ENCODE measurements at places on chromosomes 4 and X.

DNA sequence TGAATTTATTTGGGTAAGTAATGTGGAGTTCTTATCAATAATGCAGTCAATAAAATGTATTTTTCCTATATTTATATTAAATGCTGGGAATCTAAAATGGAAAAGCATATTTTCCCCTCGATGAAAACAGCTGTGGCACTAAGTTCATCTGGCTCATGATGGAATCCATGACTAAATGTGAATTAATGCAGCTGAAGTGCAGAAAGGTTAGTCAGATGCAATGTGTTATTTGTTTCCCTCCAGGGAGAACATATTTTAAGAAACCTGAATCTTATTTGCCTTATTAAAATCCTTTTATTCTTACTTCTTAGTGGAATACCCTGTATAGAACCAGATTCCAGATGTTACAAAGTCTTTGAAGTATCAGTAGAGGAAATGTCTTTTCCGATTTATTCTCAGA, 247.9 kb downstream of the ARHGAP24 start:
- no peak for DNase-seq

GRCh38 chr4:10066206-10066605, 44.9 kb upstream of the SLC2A9 start:
- DNase-seq, result no peak

- no peak for DNase-seq
These were observed 230.6 kb downstream of the PCDH7 start for GRCh38 chr4:30950737-30951136.

GRCh38 chrX:46757052-46757451, 1.9 kb downstream of the SLC9A7 start:
- no peak for DNase-seq

- no peak for DNase-seq
These were observed 25.2 kb downstream of the PPP2R3B start for GRCh38 chrX:361231-362145.

DNA sequence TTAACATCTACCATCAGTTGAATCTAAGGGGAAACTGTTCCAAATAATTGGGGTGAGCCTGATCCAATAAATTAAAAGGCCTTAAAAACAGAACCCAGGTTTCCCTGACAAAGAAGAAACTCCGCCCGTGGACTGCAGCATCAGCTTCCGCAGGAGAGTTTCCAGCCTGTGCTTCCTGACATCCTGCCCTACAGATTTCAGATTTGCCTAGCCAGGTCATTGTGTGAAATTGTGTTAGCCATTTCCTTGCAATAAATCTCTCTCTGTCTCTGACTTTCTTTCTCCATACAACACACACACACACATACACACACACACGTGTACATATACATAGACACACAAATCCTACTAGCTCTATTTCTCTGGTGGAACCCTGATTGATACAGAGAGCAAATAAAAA, 48.3 kb upstream of the LCORL start:
- no peak for DNase-seq

- DNase-seq, result no peak
These were observed 49.3 kb upstream of the EOLA2 start for GRCh38 chrX:149987613-149988012.

DNA sequence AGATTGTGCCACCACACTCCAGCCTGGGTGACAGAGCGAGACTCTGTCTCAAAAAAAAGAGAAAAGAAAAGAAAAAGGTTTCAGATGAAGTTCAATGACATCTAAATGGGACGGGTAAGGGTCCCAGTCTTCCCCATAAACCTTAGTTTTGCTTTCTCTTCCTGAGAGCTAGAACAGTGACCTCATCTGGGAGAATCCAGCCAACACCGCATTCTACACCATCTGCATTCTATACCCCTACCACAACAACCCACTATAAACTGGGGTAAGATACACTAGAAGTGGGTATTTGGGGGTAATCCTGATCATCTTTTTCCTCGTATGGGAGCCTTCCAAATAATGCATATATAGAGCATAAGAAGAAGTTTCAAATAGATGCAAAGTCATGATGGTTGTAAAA, 18.2 kb downstream of the SLC25A43 start:
- no peak for DNase-seq

- no peak for DNase-seq
These were observed 881.6 kb downstream of the PCDH7 start for GRCh38 chr4:31601793-31602192.

DNA sequence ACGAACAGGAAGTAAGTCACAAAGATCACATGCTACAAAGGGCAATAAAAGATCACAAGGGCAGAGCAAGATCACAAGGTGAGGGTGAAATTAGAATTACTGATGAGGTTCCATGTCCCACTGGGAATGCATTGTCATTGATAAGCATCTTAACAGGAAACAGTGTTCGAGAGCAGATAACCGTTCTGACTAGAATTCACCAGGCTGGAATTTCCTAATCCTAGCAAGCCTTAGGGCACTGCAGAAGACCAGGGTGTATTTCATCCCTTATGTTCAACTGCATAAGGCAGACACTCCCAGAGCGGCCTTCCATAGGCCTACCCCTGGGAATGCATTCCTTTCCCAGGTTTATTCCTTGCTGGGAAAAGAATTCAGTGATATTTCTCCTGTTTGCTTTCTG, 980.6 kb upstream of the LCORL start:
- no peak for DNase-seq

DNA sequence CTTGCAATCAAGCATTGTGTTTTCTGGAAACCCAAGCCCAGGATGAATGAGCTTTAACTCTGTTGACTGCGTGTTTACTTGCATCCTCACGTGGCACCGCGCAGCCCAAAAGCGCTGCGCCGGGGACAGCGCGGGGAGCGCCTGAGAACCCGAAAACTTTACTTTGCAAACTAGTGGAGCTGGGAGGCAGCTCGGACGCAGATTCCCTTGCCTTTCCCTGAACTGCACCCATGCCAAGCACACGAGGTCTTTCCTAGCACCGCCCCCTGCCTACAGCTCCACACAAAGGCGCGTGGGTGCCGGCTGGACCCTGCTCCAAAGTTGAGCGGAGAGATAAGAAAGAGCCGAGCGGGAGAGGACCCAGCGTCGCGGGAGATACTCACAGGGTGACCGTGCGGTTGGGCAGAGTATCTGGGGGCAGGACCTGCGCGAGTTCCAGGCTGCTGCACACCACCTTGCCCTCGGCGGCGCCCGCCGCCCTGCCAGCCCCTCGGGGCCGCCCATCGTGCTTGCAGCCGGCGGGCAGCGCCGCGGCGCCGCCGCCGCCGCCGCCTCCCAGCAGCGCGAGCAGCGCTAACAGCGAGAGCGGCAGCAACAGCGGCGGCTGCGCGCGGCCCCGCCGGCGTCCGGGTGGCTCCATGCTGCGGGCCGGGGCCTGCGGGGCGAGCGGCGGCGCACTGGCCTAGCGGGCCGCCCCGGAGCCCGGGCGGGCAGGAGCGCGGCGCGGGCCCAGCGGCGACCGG, 550 bp downstream of the ADGRA3 start:
- DNase-seq, result peak; percentile 22

DNA sequence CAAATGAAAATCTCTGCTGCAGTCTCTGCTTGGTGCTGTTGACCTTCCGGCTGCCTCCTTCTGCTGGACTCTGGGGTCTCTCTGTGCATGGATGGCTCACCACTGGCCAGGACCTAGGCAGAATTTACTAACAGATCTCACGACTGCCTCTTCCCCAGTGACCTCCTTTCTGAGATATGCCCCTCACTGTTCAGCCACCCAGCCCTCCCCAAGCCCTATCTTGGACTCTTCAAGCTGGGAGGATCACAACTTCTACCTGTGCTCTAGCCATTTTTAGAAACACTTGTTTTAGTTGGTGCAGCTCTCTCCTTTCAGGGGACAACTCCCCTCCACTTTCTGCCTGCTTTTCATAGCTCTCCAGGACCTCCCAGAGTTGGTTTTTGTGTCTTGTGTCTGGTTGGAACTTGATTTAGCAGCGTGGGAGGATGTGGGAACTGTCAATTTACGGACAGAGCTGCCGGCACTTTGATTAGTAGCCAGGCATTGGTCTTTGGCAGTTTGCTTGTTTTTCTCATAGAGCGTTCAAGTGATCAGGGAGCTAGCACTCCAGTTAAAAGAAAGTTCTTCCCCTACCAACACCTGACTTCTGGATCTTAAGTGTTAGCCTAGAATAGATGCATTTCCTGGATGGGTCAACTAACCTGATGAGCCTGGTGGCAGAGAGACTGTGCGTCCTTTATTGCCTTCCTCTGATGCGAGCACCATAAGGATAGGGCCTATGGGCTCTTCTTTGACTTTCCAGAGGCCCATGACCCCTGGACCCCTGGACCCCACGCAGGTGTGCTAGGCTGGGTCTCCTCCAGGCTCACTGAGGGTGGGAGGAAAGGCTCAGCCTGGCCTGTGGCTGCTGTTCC, 6.5 kb downstream of the RGS12 start:
- DNase-seq, result no peak

DNA sequence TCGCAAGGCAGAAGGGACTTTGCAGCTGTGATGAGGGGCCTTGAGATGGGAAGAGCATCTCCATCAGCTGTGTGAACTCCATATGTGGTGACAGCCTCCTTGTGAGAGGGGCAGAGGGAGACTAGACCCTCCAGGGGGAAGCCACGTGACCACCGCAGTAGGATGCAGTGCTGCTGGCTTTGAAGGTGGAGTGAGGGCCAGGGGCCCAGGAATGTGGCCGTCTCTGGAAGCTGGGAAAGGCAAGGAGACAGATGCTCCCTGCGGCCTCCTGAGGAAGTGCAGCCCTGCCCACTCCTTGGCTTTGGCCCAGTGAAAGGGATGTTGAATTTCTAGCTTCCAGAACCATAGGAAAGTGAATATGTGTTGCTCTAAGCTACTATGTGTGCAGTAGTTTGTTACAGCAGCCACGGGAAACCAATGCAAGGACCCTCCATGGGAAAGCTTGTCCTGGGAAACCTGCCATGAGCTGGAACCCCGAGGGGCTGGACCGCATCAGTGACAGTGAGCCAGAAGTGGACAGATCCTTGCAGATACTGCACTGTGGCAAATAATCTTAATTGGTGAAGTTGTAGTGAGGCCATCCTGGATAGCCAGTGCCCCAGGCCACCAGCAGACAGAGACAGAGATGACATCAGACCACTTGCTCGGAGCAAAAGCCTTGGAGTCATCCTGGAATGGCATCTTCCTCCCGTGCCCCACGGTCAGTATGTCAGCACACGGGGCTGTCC, 35.4 kb upstream of the SORCS2 start:
- no peak for DNase-seq

GRCh38 chr4:185287031-185287430, 77.6 kb downstream of the SNX25 start:
- DNase-seq, result no peak

- DNase-seq, result no peak
These were observed 394.6 kb downstream of the PCDH7 start for GRCh38 chr4:31114816-31115215.

- DNase-seq, result no peak
These were observed 163.6 kb upstream of the PLAC1 start for GRCh38 chrX:134821901-134822300.

DNA sequence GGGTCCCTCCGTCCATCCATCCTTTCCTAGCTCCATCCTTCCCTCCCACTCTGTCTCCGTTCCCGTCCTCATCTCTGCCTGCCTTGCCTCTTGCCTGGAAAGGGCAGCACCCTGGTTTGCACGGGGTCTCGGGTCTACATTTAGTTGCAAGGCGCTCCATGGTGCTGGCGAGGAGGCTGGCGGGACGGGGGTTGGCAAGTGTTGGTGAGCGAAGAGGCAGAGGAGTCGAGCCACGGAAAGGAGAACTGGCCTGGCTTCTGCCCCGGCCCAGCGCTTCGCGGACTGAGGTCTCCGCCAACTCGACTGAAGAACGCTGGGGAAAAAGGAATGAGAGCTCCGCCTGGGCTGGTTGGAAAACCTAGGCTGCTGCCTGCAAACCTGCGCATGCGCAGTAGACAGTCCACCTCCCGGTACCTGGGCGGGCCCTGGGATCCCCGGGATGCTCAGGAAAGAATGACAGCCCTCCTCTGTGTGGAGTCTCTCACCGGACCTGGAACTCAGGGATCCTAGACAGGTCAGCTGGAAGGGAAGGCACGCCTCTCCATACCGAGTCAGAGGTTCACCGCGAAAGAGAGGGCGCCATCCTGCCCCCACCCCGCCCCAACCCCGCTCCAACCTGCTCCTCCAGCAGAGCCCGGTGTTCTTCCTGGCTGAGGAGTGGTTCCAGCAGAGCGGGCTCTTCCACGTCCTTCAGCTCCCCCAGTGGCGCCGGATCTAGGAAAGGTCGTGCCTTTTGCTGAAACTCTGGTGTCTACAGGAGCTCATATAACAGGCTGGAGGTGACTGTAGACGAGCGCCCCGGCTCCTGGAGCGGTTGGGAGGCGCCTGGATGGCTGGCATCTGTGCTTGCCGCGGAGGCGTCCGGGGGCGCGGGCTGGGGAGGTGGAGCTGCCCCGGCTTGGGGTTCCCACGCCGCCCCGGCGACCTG, 6.0 kb downstream of the FRG2 start:
- DNase-seq, result no peak

DNA sequence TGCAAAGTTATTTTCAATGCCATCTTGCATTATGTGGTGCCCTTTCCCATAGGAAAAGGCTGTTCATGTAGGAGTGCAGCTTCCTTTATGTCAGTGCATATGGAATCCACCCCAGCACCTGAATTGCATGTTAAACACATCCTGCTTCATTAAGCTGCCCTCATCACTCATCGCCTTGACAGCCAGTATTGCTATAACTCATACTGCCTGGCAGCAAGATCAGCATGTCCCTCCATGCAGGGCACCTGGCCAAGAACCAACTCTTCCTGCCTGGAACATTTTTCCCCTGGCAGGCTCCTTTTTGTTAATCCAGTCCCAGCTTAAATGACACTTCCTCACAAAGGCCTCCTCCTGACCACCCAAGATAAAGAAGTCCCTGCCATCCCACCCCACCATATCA, 23.5 kb upstream of the CA5B start:
- peak; percentile 20 for DNase-seq

DNA sequence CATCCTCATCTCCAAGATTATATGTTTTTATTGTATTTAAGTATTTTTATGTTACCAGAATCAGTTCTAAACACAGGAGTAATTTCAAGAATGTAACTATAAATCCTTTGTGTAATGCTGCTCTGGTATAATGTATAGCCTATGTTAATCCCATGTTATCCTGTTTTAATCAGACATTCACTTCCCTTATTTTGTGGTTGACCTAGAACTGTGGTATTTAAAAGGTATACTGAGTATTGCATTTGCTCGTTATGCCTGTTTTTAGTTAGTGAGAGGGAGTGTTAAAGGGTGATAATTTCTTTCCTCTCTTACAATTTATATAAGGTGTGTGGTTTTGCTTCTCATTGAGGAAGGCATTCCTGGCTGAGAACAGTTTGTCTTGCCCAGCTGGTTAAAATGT, 26.2 kb downstream of the MTM1 start:
- no peak for DNase-seq

GRCh38 chrX:131703646-131704045, 159.8 kb downstream of the OR13H1 start:
- DNase-seq, result no peak

DNA sequence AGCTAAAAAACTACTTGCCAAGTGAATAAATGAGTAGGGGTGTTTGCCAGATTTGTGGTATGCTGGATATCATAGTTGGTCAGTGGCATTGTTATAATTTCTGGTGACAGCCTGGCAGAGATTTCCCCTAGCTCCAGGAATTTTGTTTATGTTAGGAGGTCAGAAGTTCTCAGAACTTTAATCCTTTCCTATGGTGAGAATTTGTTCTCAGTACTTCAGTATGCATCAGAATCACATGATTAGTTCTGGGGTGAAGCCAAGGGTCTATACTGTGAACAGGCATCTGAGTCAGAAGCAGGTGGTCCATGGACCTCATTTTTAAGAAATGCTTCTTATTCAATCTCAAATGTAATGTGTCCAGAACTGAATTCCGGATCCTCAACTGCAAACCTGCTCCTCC, 10.5 kb downstream of the RASSF6 start:
- DNase-seq, result no peak

Data from amygdala (tissue), 56 donors.